ENCODE measurements at places on chromosomes 4 and X.

GRCh38 chrX:68234171-68234910 is 199.0 kb downstream of the OPHN1 start:
- no peak for DNase-seq

DNA sequence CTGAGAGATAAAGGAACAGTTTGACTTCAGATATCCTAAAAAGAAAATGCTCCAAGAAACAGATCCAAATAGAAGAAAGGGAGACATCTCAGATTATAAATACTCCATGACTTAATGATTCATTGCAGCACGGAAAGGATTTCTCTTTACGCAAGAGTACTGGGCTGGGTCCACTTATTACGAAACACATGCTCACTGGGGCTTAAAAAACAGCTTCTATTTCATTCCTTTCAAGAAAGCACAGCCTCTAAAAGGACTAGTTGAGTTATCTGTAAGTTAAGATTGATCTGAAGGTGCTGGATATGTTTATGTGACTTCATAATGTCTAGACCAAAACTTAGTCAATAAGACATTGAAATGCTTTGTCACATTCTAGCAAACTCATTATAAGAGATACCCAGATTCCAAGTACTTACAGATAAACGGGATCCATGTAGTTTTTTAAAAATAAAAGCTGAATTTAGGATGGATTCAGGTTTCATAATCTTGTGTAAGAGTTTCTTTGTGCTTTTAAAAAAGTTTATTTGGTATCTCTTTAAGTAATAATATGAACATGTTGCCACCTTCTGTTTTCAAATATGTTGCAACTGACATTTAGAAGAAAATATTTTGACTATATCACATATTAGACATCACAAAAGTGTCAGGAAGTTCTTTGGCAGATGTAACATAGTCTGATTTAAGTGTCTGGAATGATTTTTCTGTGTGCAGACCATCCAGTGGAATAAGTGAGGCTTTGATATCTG is 109.5 kb upstream of the MYOZ2 start:
- no peak for DNase-seq

- no peak for DNase-seq
These were observed 236.2 kb upstream of the NUDT6 start for GRCh38 chr4:123158576-123158975.

GRCh38 chr4:56086561-56086960 is 137.8 kb downstream of the CEP135 start:
- DNase-seq = no peak

- no peak for DNase-seq
These were observed 374.2 kb downstream of the FBXO8 start for GRCh38 chr4:173909294-173909693.

GRCh38 chr4:177937041-177937440 is 494.8 kb upstream of the AGA start:
- DNase-seq = no peak

GRCh38 chr4:8317474-8317873 is 47.9 kb downstream of the HTRA3 start:
- peak; percentile 28 for DNase-seq

DNA sequence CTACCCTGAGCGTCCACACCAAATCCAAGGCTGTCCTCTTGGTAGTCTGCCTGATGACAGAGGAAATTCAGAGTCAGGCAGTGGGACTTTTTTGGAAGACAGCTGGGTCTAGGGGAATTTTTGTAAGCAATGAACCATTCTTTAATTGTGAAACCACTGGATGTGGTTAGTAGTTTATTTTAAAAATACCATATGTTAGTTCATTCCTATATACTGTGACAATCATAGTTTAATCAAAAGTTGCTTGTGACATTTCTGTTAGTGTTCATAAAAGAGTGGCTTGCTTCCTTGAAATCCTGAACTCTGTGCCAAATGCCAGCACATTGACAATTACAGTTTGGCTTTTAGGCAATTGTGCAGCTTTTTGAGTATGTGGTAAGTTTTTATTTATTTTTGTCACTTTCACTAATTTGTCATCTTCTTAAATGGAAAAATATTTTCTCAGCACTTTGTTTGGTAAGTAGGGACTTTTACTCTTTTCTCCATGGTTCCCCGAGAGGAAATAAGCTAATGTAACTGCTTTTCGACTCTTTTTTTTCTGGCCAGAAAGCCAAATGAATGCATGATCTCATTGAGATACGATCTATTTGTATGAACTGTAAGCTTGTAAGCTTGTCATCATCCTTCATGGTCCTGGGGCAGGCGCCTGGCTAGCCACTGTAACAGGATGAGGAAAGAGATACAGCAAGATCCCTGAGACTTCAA is 72.6 kb upstream of the SLC4A4 start:
- no peak for DNase-seq

DNA sequence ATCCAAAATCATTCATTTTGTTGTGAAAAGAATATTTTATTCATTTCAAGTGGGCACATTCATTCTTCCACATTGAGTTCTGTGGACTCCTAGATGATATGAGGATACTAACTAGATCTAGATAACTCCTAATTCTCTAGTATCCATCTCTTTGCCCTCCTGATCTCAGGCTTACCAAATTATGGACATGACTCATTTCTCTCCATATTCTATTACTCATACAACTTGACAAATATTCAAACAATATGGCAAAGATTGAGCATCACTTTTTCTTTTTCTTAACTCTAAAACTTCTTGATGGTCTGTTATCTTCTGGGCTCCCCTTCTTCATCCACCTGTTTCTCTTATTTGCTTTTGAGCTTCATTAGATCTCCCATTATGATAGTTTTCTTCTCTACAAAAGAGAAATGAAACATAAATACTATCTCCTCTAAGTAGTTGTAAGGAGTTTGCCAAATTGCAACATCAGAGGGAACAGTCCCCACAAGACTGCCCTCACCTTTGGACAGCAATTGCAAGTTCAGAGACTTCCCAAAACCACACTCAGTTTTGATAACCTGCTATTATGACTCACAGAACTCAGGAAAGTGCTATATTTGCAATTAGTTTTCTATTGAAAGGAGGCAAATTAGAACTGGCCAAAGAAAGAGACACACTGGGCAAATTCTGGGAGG is 422.9 kb downstream of the SPRY1 start:
- no peak for DNase-seq

DNA sequence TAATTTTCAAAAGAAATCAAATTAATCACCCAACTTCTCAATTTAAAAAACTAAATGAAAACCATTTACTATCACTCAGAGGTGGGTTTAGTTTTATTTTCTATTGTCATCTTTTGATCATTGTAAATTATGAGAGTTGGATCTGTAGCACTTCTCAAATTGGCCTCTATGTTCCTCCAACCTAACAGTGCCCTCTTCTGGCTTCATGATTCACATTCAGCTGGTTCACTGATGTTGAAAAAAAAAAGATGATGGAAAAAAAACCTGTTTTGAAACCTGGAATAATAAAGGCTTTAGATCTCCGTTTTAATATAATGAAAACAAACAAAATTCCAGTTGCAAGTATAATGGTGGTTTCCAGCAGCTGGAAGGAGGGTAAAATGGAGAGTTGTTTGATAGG is 2.4 kb upstream of the NBDY start:
- DNase-seq = no peak

GRCh38 chr4:19135895-19136633 is 1114.5 kb upstream of the LCORL start:
- no peak for DNase-seq

DNA sequence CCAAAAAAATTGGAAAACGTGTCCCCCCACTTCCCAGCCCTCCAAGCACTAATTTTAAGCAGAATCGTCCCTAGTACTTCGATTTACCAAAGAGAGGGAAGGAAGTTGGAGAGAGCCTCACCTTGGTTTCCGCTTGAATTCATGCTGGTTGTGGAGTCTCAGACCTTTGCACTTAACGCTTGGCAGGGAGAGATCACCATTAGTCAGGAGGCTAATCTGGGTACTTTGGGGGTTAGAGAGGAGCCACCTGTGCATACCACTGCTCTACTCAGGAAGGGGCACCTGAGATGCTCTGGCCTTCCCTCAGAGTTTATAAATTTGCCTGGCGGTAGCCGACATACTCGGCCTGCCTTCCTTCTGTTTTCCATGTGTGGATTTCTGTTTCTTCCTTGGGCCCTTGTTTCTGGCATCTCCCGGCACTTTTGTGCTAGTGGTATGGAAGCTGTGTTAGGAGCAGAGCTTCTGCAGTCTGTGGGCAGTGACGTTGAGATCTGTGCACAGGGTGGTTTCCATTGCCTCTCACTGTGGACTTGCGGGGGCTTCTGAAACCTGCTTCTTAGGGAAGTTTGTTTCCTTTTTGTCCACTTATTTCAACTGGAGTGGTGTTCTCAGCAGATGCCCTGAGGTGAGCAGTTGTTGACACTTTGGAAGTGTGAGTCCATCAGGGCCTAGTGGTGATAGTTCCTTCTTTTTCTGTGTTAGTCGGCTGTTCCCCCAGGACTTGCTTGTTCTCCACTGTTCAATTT is 104.2 kb downstream of the TMEM131L start:
- DNase-seq = no peak

DNA sequence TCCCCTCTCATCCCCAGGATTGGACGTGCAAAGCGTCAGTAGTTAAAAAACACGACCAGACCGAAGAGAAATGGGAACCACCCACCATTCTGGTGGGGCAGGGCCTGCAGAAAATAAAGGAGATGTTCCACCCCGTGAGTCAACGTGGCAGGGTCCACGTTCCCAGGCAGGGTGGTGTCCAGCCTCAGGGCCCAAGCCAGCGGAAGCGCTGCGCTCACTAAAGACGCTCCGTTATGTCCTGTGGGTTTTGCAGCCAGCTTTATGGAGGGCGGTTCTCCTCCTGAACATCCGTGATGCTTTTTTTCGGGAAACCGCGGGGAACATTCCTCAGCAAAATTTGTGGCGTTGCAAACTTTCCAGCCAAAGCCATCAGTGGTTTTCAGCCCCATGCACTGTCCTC is 93.4 kb upstream of the SHOX start:
- DNase-seq = no peak

DNA sequence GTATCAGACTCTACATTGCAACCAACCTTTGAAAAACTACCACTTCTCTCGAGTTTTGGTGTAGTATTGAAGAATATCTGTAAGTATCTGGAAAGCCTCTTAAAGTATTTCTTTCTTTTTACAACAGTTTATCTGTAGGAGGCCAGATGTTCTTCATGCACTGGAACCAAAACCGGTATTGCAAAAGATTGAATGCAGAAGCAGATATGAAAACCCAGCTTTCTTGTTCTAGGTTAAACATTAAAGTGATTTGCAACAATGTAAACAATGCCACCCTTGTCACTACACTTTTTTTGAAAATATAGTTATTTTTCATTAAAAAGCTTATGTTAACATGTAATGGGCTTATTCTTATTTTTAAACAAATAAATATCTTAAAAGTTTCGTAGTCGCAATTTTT is 27.2 kb downstream of the PLS3 start:
- DNase-seq = no peak

- no peak for DNase-seq
These were observed 99.3 kb upstream of the GRIA3 start for GRCh38 chrX:123084797-123085196.

DNA sequence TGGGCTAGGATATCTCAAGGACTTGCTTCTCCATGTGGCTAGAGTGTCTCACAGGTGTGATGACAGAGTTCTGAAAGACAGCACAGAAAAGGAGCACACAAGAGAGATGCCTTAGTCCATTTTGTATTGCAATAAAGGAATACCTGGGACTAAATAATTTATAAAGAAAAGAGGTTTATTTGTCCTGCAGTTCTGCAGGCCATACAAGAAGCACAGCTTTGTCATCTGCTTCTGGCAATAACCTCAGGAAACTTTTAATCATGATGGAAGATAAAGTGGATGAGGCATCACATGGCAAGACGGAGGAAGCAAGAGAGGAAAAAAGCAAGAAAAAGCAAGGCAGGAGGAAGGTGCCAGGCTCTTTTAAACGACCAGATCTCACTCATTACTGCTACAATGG is 126.9 kb downstream of the ADAMTS3 start:
- DNase-seq = no peak

GRCh38 chr4:56387023-56388001 is at the start of gene AASDH:
Gene AASDH, minus strand, starts transcription at chr4:56387491. Its CDS starts 3,192 bp downstream, at chr4:56384299.
- no peak for DNase-seq

DNA sequence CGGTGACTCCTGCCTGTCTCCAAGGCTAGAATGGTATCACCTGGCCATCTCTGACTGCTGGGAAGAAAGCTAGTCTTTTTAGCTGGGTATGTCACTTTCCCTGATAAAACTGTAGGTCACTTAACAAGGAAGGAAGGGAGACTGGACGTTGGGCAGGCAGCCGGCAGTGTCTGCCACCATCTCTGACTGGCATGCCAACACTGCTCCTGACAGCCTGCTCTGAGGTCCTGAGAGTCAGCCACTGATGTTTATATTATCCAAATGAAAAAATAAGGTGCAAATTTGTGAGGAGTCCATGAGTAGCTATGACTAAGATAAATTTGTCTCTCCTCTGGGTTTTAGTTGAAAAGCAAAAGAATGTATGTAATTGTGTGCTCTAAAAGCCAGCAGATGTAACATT is 77.2 kb downstream of the SNX25 start:
- no peak for DNase-seq

- no peak for DNase-seq
These were observed 6.4 kb upstream of the IL13RA2 start for GRCh38 chrX:115023811-115024210.

GRCh38 chr4:1991596-1992434 is 17.0 kb downstream of the NELFA start:
- DNase-seq = no peak

- DNase-seq = no peak
These were observed 65.3 kb downstream of the PALLD start for GRCh38 chr4:168562041-168562571.

DNA sequence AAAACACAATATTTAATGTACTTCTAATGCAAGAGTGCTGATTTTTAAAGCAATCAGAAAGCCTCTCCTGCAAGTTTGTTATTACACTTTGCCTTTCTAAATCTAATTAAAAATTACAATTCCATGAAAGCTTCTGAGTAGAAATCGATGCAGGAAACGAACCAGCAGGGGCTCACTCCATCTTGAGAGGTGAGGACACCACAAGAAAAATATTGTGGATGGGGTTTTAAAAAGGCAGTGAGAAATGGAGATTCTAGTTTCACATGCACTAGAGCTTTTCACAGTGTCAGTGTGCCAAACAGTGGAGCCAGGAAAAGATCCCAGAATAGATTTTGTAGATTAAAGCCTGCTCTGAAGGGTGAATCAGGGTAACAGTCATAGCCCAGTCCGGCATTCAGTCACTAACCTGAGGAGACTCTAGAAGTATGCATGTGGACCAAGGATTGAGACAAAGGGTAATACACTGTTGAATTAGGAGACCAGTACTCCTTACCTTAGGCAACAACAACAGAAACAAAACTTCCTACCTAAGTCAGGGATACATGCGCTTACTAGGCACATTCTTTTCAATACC is 362.3 kb downstream of the NAF1 start:
- DNase-seq = no peak

DNA sequence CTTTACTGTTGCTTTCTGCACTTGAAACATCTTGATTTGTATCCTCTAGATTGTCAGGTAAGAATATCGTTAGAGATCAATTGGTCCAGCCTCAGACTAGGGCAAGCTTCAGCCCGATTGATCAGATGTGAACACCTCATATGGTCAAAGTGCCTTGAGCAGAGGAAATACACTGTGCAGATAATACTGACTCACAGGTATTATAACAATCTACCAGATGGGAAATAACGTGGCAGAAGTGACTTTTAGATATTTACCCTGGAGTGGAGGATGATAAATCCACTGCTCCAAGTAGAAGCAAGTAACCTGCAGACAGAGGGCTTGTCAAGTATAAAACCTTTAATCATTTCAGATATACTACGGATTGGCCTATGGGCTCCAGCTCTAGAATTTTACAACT is 17.9 kb downstream of the VEGFC start:
- no peak for DNase-seq
